ENCODE measurements at places on chromosomes 12 and 14.

GRCh38 chr14:51401756-51402155, 161.7 kb downstream of the TMX1 start:
- no peak for DNase-seq

DNA sequence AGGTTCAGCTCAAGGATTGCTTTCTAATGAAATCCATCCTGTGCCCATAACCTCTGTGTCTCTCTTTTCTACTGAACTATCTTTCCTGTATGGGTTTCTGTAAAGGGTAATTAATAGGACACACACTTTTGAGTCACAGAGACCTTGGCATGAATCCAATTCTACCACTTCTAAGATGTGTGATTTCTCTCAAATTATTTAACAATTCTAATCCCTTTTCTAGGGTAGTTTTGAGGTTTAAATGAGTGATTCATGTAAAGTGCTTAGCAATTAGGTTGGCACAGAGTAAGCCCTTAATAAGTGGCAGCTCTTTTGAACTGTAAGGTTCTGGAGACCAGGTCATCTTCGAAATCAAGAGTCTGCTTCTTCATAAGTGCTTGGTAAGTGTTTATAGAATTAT, 202.7 kb downstream of the RASSF9 start:
- peak; percentile 24 for DNase-seq

- peak; percentile 70 for DNase-seq
Observed at GRCh38 chr12:117853600-117853999, 115.2 kb downstream of the KSR2 start.

DNA sequence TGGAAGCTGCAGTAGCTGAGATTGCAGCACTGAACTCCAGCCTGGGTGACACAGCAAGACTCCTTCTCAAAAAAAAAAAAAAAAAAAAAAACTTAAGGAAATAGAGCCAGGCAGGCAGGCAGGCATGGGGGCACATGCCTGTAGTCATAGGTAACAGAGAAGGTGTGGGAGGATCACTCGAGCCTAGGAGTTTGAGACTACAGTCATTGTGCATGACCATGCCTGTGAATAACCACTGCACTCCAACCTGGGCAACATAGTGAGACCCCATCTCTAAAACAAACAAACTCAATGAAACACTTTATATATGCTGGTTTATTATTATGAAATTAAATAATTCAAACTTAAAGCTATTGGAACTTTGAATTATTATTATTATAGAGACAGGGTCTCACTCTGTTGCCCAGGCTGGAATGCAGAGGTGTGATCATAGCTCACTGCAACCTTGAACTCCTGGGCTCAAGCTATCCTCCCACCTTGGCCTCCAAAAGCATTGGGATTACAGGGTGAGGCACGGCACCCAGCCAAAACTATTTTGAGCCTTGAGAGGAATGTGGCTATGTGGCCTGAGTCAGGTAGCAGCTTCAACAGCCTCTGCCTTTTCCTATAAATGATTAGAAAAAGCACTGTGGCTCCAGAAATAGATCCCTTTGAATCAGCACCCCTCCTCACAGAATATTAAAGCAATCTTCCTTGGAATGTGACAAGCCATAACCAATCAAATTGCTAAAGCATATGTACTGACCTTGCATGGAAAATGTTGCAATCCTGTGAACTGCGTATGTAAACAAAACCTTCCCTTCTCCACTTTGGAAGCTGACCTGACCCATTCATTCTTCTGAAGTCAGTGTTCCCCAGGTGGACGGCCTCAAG, 34.7 kb upstream of the YY1 start:
- DNase-seq: peak; percentile 76

- DNase-seq: peak; percentile 61
Observed at GRCh38 chr12:110741341-110742095, 1.2 kb downstream of the PPP1CC start.

DNA sequence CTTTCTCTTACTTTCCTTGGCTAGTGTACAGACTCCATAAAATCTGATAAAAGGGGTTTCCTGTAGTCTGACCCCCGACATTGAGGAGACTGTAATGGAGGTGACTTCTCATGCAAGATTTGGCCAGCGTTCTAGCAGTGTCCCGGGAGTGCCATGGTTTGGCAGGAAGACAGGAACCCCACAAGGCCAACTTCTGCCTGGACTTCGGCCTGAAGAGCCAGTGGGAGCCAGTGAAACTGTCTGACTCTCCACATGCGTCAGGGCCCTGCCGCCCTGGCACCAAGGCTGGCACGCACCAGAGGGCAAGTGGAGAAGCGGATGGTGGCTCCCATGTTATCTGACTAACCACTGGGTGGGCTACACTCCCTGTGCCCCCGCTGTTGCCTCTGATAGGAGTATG, 70.5 kb downstream of the TMEM260 start:
- no peak for DNase-seq
